ENCODE measurements at places on chromosomes 6 and 20.

DNA sequence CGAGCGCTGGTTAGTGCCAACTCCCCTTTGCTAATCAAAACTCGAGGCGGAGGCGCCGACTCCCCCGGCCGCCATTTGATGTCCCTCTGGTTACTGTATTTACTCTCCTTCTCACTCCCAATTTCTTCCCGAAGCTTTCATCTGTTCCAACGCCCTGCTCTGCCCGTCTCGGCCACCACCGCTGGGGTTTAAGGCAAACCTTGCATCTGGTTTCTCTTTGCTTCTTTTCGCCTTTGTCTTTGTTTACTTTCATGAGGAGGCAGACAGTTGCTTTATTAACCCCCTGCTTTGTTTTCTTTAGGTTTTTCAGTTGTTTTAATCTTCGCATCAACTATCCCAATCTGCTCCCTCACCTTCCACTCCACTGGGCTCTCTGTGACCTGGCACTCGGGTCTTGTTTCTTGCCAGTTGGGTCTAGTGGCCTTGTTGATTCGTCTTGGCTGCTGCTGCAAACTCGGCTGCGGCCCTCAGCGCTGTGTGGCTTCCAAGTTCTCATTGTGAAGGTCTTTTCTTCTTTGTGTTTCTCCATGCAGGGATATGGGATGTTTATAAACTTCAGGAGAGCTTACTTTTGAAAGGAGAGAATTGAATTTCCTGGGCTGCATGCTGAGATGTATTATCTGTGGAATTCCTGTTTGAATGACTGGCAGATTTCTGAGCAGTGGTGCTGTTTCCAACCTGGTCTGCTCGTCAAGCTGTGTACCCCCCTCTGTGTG is 155.1 kb downstream of the CDC5L start:
- DNase-seq: no peak

- DNase-seq: no peak
Observed at GRCh38 chr20:23094213-23094896, 8.2 kb upstream of the CD93 start.

DNA sequence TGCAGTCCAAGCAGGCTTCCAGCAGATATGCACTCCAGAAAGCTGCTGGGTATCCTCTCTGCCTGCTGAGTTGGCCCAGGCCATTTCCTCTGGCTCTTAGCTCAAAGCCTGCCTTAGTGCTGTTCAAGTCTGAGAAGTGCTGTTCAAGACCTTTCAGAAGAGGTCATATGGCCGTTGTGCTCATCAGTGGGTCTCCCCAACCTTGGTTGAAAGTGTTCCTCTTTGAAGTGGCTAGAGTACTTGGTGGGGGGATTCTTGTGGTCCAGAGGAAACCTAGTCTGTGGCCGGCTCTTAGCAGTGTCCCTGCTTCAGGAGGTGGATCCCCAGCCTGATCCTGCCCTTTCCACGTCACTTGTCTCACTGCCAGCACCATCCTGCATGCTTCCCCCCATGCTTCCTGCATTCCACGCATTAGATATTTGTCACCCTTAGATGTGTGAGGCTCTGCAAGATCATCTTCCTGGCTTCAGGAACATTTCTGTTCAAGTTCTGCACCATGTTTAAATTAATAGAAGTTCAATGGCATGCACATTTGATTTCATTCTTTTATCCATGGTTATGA is 105.0 kb downstream of the FIG4 start:
- no peak for DNase-seq

- no peak for DNase-seq
Observed at GRCh38 chr6:167572841-167573271, 248.0 kb downstream of the TTLL2 start.

GRCh38 chr6:39493174-39493573 is 170.7 kb upstream of the KCNK16 start:
- no peak for DNase-seq

- DNase-seq: no peak
Observed at GRCh38 chr6:108961985-108962384, 113.8 kb downstream of the ARMC2 start.

- DNase-seq: no peak
Observed at GRCh38 chr6:157021993-157022740, 245.0 kb downstream of the ARID1B start.

GRCh38 chr6:18439581-18439980 is 52.4 kb downstream of the RNF144B start:
- no peak for DNase-seq

DNA sequence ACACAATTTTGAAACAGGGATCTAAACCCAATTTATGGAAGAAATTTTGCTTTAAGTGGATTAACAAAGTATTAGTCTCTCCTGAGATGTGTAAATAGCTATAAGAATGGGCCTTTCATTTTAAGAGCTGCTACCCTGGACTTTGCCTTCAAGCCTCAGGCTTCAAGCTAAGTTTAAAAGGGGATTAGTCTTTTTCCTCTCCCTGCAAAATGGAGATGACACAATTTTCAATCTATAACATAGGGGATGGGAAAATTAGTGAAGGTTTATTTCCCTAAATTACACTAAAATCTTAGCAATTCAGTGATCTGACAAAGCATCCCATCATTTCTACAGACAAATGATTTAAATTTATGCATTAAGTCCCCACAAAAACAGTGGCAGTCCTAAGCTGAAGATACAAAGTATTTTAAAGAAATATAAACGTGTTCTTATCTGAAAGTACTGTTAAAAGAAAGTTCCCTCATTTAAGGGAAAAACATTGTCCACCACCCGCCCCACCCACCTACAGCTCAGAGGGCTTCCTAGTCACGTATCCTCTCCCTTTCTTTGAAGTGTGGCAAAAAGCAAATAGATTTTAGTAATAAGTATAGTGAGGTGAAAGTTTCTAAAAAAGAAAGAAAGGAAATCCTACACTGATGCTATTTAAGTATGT is 14.5 kb downstream of the ARHGAP18 start:
- no peak for DNase-seq

DNA sequence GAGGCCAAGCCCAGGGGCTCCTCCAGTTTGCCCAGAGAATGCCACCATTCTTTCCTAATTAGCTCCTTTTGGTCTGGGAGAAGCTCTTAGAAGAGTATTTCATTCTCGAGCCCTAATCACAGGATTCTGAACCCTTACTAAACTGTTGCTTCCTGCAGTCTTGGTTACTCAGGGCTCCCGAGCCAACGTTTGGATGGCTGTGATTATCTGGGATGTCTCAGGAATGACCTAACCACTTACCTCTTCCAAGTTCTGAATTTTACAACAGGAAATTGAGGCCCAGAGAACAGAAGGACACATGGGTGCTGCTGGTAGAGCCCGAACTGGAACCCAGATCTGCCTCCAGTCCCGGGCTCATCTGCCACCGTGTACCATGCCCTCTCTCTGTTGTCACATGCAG is 22.2 kb upstream of the PNPLA1 start:
- no peak for DNase-seq

GRCh38 chr6:14743474-14744211 is 502.2 kb upstream of the JARID2 start:
- DNase-seq: peak; percentile 99

All from epithelial cell of prostate (primary cell).